ENCODE measurements at places on chromosomes 3 and 15.
A peak's percentile ranks its signal among the peaks of the same experiment; 100 is the strongest.

DNA sequence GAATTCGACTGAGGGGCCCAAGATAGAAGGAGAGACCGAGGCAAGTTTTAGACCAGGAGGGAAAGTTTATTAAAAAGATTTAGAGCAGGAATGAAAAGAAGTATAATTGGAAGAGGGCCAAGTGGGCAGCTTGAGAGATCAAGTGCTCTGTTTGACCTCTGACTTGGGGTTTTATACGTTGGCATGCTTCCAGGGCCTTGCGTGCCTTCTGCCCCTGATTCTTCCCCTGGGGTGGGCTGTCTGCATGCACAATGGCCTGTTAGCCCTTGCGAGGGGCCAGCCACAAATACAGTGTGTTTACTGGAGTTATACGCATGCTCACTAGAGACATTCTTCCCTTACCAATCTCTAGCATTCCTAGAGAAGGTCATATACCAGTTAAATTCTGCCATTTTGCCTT is 70.7 kb upstream of the LARS2 start:
- no peak for DNase-seq

- no peak for DNase-seq
Measured at GRCh38 chr3:41893977-41894376, 67.9 kb downstream of the ULK4 start.

DNA sequence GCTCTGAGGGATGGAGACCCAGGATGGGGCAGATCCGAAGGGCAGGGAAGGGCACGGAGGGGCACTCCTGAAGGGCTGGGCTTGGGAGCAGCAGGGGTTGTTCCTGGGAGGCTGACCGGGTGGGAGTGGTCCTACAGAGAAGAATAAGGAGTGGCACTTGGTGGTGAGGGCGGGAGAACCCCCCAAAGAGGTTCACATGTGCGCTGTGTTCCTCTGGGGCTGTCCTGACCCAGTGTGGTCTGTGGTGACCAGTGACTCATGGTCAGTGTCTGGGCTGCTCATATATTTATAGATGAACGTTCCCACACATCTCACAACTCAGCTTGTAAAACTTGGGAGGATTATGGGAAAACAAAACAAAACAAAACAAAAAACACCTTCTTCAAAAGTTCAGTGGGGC is 10.0 kb downstream of the TRPM1 start:
- no peak for DNase-seq

GRCh38 chr15:68492855-68493254 is 60.9 kb upstream of the ITGA11 start:
- DNase-seq = no peak

DNA sequence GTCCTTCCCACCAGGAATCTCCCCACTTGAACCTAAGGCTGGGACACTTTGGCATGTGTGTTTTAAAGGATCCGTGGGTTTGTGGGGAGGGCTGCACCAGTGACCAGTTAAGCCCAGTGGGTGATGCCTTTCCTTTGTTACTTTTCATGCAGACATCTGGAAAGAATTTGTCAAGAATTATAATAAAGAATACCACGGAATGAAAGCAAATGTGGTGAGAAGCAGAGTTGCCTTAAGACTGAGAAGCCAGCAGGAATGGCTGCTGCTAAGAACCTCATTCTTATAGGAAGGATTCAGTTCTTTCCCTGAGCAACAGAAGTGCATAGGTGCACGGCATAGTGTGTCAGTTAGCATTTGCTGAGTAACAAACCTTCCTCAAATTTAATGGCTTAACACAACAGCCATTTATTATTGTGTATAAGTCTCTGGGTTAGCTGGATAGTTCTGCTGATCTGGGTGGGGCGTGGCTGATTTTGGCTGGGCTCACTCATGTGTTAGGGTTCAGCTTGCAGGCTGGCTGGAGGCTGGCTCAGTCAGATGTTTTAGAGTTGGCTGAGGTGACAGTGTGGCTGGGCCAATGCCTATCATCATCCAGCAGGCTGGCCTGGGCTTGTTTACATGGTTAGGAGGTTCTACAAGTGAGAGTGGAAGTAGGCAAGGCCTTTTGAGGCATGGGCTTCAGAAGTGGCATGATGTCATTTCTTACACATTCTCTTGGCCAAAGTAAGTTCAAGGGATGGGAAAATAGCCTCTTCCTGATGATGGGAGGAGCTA is 262.7 kb upstream of the CTDSPL start:
- no peak for DNase-seq

- DNase-seq = no peak
Measured at GRCh38 chr15:76844096-76844495, 61.0 kb downstream of the SCAPER start.

- DNase-seq = no peak
Measured at GRCh38 chr3:65831733-65832425, 206.8 kb downstream of the MAGI1 start.

DNA sequence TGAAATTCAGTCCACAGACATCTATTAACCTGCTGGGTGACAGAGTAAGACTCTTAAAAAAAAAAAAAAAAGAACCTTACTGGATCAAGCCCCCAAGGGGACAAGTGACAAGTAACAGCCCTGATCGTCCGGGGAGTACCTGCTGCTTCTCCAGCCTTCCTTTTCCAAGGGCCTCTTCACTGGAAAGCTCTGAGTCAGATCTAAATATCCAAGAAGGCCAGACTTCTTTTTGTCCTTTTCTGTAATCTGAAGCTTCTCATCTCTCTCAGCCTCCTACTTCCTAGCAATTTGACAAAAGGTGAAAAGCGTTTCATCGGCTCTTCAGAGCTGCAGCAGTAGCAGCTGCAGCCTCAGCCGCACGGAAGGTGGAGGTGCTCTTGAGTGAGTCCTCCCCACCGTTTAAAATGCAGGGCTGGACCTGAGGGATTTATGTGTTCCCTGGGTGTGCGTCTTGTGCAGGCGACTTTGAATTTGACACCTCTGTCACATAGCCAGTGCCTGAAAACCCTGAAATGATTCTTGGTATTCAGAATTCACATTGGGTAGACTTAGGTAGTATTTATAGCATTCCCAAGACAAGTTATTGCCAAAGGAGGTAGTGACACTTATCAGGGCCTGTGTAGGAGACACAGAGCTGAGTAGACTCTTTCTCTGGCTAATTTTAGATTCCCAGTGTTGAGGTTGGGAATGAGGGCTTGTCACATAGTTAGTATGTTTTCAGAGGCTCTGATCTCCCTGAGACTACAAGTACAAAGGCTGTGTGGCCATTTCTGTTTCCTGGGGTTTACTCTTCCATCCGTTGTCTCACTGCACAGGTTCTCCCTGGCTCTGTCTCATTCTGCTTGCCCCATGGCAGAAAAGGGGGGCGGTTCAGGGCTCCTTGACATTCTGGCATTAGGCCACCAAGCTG is 291.2 kb upstream of the C2CD4B start:
- DNase-seq = no peak

- DNase-seq = no peak
Measured at GRCh38 chr15:60548101-60548500, 69.2 kb upstream of the ICE2 start.

DNA sequence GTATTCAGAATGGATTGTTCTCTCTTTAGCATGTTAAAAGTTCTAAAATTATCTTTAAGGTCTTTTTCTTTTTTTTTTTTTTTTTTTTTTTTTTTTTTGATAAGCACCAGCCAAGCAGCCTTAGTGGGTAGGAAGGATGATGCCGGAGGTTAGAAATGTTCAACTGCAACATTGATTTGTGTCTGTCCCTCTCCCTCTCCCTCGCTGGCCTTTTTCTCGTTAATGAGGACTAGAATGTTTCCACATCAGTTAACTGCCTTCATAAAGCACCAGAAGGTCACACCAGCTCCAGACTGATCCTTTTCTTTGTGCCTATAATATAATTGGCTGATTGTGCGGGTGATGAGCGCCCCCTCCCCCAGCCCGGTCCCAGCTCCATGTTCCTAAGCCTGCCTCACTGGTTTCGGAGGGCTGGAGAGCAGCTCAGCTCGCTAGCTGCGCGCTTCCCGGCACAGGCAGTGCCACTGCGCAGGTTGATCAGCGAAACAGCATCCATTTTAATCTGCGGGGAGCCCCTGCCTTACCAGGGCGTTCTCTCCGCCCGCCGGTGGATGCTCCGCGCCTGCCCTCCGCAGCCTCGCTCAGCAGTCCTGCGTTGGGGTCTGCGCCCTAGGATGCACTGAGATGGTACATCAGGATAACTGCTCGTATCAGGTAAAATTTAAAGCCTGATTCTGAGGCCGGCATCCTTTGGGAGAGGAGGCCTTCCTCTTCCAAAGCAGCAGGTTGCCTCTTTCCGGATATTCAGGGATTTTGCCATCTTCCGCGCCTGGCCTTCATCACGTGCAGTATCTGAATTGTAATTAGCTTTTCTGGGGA is 148.9 kb upstream of the IL12A start:
- peak; percentile 45 for DNase-seq

- no peak for DNase-seq
Measured at GRCh38 chr15:76380249-76380648, 43.7 kb downstream of the ISL2 start.

GRCh38 chr3:130539005-130539404 is 22.0 kb downstream of the COL6A6 start:
- DNase-seq = no peak

DNA sequence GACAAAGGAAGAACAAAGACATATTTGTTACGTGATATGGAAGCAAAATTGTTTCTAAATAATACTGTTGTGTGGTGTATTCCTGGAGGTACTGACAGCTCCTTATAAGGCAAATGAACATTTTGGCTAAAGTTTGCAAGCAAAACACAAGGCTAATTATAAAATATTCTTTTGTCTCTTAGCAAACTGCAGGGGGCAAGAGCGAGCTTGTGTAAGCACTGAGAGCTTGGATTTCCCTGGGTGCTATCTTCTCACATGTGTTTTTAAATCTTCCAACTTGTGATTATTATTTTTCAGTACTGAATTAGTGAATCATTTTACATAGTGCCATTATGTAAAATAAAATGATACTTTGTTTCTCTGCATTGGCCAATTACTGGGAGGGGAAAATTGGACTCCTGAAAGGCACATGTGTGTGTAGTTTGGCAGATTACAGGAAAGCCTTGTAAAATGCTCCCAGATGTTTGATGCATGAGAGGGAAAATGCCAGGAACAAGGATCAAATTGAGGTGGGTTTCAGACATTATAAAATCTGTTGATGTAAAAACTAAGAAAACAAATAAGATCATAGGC is 611.5 kb downstream of the AGBL1 start:
- DNase-seq = no peak

GRCh38 chr15:32694222-32694983 is 23.4 kb upstream of the GREM1 start:
- no peak for DNase-seq

GRCh38 chr3:50008931-50009330 is 69.0 kb downstream of the RBM6 start:
- DNase-seq = no peak

GRCh38 chr3:17806201-17806600 is 63.8 kb upstream of the TBC1D5 start:
- no peak for DNase-seq

GRCh38 chr3:119748991-119749390 is 32.9 kb upstream of the NR1I2 start:
- DNase-seq = no peak

- no peak for DNase-seq
Measured at GRCh38 chr3:112640930-112641801, at the start of gene CCDC80. Gene CCDC80 (minus strand): TSS chr3:112641143. CDS start chr3:112639905, 1,238 bp downstream.

- DNase-seq = no peak
Measured at GRCh38 chr3:160008961-160009360, 20.3 kb downstream of the IL12A start.

DNA sequence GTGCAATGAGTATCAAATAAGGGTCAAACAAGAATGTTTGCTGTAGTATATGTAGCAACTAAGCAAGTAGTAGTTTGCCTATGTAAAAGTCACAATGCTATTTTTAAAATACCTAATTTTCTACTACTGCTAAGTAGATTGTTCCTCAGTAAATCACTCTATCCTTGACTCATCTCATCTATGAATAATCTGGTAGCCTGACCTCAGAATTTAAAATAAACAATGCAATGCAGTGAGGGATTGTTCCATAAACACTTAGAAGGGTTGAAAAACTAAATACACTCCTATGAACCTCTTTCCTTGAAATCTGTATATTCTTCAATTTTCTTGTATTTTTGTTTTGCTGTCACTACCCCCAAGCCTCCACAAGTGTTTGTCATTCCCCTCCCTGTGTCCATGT is 253.3 kb downstream of the TBC1D5 start:
- no peak for DNase-seq

DNA sequence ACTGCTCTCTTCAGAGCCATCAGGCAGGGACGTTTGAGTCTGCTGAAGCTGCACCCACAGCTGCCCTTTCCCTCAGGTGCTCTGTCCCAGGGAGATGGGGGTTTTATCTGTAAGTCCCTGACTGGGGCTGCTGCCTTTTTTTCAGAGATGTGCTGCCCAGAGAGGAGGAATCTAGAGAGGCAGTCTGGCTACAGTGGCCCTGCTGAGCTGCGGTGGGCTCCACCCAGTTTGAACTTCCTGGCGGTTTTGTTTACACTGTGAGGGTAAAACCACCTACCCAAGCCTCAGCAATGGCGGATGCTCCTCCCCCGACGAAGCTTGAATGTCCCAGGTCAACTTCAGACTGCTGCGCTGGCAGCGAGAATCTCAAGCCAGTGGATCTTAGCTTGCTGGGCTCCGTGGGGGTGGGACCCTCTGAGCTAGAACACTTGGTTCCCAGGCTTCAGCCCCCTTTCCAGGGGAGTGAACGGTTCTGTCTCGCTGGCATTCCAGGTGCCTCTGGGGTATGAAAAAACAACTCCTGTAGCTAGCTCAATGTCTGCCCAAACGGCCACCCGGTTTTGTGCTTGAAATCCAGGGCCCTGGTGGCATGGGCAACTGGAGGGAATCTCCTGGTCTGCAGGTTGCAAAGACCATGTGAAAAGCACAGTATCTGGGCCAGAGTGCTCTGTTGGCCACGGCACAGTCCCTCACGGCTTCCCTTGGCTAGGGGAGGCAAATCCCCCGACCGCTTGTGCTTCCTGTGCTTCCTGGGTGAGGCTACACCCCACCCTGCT is 21.1 kb upstream of the ST6GAL1 start:
- no peak for DNase-seq

DNA sequence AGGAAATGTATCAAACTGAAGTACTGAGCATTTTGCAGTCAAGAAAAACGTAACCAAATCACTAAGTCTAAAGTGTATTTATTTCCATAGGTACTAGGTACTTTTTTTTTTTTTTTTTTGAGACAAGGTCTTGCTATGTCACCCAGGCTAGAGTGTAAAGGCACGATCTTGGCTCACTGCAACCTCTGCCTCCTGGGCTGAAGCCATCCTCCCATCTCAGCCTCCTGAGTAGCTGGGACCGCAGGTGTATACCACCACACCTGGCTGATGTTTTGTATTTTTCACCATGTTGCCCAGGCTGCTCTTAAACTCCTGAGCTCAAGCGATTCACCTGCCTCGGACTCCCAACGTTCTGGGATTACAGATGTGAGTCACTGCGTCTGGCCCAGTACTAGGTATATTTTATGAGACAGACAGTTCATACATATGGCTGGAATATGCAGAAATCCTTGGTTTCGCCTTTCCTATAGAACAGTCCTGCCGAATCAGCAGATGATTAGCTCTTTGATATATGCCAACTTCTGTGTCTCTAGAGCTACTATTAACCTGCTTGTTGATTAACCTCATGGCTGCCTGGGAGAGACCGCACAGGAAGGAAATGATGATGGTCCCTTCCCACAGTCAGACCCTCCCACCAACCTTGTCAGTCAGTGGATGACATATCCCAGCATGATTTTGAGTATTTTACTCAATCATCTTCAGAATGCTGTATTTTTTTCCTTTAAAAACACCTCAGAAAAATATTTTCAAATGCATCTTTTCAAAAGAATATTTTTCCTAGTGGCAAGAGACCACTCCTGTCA is 32.3 kb downstream of the TMOD3 start:
- DNase-seq = no peak

Measured in iPS DF 6.9 (cell line).